Hematopoietic multipotent progenitor cell treated with erythropoietin and hydrocortisone succinate and interleukin-3 and kit ligand, for 8 days (in vitro differentiated cells): ENCODE measurements at places on chromosomes 12 and 14.
A peak's percentile ranks its signal among the peaks of the same experiment; 100 is the strongest.

DNA sequence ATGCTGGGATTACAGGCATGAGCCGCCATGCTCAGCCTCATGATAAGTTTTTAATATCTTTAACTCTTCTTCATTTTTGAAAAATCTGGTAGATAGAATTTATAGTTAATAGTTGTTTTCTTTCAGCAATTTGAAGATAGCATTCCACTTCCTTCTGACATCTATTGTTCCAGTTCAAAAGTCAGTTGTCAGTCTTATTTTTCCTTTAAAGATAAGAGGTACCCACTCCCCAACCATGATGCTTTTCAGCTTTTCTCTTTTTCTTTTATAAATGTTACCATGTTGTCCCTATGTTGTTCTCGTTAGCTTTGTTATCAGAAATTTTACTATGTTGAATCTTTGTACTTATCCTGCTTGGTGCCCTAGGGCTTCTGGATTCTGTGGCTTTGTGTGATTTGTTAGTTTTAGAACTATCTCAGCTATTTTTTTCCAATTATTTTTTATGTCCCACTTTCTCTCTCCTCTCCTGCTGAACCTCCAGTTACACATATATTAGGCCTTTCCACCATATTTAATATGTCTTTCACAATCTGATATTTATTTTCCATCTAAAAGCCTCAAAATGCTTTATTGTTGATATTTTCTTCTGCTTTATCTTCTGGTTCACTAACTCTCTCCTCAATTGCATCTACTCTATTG is 181.6 kb upstream of the FOXN3 start:
- DNase-seq = peak; percentile 44

DNA sequence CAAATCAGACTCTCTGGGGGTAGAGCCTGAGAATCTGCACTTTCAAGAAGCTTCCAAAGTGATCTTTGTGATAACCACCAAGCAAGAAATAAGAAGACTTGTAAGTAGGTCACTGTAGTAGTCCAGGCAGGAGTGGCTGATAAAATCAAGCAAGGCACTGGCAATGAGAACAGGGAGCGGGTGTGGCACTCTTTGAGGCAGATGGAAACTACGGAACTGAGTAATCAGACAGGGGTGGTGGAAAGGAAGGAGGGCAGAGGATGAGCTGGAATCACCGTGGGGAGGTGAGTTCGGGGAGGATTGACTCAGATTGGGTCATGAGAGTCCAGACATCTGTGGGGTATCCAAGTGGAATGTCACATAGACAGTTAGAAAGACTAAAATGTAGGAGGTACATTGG is 44.4 kb upstream of the PLXNC1 start:
- DNase-seq = no peak

DNA sequence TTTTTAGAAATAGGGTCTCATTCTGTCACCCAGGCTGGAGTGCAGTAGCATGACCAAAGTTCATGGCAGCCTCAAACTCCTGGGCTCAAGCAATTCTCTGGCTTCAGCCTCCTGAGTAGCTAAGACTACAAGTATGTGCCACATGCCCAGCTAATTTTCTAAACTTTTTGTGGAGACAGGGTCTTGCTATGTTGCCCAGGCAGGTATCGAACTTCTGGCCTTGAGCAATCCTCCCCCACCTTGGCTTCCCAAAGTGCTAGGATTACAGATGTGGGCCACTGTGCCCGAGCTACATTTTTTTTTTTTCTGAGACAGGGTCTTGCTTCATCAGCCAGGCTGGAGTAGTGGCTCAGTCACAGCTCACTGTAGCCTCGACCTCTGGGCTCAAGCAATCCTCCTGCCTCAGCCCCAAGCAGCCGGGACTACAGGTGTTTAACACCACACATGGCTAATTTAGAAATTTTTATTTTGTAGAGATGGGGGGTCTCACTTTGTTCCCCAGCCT is 7.1 kb downstream of the PPP4R3A start:
- no peak for DNase-seq

DNA sequence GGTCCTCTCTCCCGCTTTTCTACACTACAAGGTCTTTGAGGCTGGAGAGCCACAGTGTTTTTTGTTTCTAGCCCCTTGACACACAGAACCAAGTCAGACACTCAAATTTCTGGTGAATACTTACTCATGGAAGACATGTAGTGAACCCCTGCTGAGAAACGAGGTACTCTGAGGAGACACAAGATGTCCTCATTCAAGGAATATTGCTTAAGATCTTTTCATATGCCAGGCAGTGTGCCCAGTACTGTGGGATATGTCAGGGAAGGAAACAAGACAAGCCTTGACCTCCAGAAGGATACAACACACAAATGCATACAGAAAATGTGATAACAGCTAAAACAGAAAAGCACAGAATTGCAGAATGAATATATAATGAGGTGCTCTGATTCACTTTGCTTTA is 75.9 kb downstream of the TMTC1 start:
- DNase-seq = no peak

DNA sequence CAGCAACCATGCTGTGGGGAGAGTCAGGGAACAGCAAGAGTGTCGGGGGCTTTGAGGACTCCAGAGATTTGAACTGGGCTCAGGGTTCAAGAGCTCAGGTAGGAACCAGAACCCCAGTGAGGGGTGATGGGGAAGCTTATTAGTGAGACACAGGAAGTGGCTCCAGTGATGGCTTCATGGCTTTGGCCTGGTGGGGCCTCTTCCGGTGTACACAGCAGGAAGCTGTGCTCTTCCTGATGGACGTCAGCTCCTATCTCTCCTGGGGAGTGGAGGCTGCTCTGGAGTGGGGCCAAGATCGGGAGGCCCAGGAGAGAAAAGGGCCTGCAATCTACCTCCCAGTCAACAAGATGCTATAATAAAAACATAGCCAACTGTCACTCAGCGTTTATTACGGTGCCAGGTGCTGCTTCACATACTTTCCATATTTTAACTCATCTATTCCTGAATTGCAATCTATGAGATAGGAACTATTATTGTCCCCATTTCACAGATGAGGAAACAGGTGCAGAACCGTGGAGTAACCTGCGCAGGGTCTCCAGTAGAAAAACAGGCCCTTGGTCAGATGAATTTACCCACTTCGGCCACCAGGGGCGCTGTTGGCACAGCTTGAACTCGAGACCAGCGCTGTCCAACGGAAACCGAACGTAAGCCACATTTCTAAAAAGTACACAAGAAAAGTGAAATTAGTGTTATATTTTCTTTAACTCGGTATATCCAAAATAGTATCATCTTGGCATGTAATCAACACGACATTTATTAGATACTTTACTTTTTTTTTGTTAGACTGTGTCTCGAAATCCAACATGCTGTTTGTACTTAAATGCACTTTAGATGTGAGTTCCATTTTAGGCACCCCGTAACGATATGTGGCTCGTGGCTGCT is 63.6 kb upstream of the DLK1 start:
- peak; percentile 78 for DNase-seq
